ENCODE measurements at places on chromosomes 7 and 10.

DNA sequence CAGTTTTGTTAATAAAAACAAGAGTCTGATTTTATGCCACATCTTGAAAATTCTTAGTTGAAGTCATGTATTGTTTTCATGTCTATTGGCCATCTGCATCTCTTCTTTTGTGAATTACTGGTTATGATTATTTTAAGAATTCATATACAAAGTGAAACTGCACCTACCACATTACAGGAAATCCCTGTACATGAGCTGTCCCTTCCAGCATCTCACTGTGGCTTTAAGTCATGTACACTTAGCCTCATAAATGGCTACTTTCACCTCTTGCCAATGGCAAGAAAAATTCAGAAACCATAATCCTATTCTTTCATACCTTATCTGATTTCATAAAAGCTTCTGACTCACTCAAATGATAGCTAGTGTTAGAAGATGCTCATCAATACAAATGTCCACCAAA lies 48.6 kb downstream of the CRTAC1 start:
- no peak for DNase-seq

- no peak for DNase-seq
These were observed 98.0 kb downstream of the SPAG6 start for GRCh38 chr10:22443175-22443901.

- DNase-seq, result no peak
These were observed 96.4 kb downstream of the COBL start for GRCh38 chr7:51220226-51220625.

DNA sequence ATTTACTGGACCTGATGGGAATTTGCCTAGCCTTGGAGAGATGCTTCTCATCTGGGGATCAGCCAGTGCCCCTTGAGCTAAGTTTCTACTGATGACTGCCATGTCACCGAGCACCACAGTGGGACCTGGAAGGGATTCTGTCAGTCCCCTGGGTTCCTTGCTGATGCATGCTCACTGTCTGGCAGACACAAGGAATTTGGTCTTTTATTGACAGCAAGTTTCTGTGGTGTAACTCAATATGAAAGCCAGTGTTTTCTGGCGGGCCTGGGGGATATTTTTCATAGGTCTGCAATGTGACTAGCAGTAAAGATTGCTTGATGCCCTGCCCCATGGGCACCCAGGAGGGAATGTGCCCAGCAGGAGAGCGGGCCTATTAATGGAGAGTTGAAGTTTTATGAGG lies 30.7 kb downstream of the MAP3K8 start:
- no peak for DNase-seq

GRCh38 chr7:20696803-20697333 lies 81.4 kb downstream of the ABCB5 start:
- no peak for DNase-seq

GRCh38 chr10:209357-209756 lies 74.1 kb downstream of the ZMYND11 start:
- DNase-seq, result no peak

DNA sequence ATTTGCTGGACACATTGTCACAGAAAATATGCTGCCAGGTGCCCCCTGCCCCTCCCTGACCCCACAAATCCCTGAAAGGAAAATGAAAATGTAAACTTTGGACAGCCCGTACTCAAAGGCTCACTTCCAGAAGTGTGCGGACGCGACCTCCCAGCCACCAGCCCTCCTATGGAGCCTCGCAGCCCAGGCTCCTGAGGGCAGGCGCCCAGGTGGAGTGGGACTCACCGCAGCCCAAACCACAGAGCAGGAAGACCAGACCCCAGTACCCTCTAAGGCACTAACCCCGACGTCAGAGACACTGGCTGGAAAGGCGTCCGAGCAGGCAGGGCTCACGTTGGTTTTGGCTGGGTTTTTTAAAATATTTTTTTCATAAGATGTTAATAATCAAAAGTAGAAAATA lies 57.3 kb downstream of the CSGALNACT2 start:
- no peak for DNase-seq

GRCh38 chr10:104707602-104708459 lies 66.7 kb downstream of the SORCS3 start:
- DNase-seq, result no peak

DNA sequence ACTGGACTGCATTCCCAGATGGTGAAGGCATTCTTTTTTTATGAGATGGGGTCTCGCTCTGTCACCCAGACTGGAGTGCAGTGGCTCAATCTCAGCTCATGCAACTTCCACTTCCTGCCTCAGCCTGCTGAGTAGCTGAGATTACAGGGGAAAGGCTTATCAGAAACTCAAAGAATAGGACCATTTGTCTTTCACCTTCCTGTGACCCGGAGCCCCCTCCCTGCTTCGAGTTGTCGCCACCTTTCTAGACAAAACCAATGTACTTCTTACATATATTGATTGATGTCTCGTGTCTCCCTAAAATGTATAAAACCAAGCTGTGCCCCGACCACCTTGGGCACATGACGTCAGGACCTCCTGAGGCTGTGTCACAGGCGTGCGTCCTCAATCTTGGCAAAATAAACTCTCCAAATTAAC lies 1.8 kb upstream of the METTL27 start:
- no peak for DNase-seq

DNA sequence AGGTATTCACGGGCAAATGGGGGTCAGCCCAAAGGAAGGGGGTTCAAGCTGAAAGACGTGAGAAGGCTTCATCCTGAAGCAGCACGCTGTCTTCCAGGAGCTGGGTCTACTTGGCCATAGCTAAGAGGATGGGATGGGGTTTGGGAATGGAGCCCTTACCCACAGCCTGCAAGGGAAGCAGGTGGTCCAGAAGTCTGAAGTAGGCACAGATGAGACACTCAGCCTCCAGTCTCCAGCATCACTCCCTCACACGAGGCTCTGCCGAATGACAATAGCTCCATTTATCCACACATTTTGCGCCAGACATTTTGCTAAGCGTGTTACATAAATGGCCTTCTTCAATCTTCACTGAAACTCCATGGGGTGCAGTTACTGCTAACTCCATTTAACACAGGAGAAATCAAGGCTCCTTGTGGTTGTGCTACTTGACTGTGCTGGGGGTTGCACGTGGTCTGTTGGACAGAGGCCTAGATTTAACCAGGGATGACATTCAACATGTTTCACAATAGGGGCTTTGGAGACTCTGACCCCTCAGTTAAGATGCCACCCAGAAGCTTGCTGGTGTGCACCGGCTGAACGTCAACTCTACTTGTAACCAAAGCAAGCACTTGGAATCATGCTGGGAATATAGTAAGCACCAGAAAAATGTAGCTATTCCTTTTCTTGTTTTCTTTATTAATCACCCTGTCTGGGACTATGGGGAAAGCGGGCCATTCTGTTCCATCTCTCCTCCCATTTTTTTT lies 85.3 kb downstream of the FAM241B start:
- DNase-seq, result no peak

DNA sequence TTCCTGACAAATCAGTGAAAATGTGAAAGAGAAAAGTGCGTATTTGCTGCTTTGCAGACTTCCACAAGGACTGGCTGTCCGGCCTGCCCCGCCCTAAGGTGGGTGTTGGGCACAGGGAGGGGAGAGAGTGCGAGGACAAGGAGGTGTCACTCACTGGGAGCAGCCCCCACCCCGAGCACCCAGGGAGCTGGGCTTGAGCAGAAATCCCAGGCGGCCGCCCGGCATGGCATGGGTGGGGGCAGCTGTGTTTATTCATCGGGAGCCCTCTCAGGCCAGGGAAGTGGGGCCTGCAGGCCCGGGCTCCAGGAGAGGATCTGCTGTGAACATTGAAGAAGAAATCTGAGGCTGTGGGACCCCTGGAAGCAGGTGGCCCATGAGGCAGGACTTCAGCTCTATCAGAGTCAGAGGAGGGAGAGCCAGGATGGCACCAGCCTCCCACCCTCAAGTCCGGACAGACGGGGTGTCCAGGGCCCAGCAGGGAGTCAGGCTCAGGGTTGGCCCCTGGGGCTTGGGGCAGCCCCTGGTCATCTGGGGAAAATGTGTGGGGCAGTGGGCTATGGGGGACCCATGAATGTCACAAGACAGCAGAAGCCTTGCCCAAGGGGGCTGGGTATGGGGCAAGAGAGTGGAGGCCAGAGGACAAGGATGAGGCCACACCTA lies 164.4 kb upstream of the PPP2R2D start:
- no peak for DNase-seq

DNA sequence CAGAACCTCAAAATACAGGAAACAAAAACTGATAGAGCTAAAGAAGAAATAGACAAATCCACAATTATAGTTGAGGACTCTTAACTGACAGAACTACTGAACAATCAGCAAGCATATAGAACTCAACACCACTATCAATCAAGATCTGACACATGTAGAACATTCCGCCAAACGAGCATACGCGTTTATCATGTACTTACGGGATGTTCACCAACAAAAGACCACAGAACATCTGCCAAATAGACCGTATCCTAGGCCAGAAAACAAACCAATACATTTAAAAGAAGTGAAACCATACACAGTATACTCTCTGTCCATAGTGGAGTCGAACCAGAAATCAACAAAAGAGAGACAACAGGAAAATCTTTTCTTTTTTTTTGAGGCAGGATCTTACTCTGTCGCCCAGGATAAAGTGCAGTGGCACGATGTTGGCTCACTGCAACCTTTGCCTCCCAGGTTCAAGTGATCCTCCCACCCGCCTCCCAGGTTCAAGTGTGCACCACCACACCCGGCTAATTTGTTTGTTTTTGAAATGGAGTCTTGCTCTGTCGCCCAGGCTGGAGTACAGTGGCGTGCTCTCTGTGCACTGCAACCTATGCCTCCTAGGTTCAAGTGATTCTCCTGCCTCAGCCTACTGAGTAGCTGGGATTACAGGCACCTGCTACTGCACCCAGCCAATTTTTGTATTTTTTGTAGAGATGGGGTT lies 5.1 kb downstream of the GNA12 start:
- DNase-seq, result no peak

GRCh38 chr7:147071536-147071935 lies 954.9 kb downstream of the CNTNAP2 start:
- no peak for DNase-seq

DNA sequence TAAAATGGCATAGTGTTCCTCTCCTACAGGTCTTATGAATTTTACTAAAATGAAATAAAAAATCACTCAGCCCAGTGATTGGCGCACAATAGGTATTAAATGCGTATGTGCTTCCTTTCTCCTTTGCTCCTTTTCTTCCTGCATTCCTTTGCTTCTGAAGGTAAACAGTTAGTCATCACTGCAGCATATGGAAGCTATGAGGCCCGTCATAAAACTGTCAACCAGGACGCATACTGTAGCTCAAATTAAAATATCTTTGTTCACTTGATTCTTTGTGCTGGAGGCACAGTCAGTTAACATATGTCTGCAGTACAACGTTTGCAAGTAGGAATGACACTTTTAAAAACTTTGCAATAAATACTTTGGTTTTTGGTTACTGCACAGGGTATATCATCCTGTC lies 374.7 kb downstream of the TCERG1L start:
- DNase-seq, result no peak

- no peak for DNase-seq
These were observed 44.6 kb upstream of the TES start for GRCh38 chr7:116165717-116166116.

- no peak for DNase-seq
These were observed 8.8 kb downstream of the ADAP1 start for GRCh38 chr7:945556-946255.

DNA sequence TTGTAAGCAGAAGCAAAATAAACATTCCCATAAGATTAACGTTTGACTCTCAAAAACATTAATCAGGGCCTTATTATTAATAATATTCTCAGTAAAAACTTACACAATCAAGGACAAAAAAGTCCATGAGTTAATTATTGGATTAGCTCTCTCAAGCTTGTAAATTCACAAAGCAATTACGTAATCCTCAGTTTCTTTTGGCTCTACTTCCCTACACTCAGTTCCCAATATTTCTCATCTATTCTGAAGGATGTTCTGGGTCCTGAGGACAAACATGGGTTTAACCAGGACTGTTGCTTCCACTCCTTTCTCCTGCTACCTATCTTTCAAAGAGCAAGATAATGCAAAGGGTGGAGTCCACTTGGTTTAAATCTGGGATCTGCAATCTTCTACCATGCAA lies 15.1 kb downstream of the FBXL13 start:
- DNase-seq, result no peak

GRCh38 chr10:3166496-3167290 lies 5.9 kb downstream of the PITRM1 start:
- no peak for DNase-seq

GRCh38 chr10:48725708-48726107 lies 41.0 kb downstream of the WDFY4 start:
- no peak for DNase-seq

- no peak for DNase-seq
These were observed 50.9 kb downstream of the EBF3 start for GRCh38 chr10:129912986-129913695.

DNA sequence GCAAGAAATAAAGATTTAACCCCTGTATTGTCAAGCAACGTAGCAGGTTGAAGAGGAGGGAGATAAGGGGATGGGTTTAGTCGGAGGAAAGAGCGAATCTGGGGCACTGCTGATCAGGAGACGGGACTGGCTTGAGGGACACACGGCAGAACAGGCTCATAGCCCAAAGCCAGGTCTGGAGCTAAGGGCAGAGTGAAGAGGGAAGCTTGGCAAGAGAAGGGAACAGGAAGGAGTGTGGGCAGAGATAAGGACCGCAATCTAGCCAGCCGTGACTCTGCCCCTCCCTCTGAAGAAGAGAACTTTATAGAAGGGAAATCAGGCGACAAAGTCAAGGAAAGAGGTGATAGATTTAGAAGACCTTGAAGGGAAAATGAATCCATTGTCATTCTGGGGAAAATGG lies 67.6 kb downstream of the CAV1 start:
- DNase-seq, result no peak

DNA sequence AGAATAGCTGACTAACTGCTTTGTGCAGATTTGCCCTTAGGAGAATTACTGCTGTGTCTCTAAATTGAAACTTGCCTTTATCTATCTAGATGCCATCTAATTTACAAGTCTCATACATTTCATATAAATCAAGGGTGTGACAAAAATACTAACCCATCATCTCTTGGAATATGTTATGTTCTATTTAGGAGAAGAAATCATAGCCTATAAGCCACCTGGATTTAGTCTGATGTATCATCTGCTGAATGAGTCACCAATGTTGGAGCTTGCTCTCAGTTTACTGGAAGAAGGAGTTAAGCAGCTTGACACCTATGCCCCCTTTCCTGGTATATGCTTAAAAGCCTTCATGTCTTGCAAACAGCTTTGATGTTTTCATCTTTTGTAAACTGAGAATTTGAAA lies 43.5 kb downstream of the NUP205 start:
- no peak for DNase-seq

- no peak for DNase-seq
These were observed 64.8 kb downstream of the SORBS1 start for GRCh38 chr10:95496246-95496911.

- DNase-seq, result no peak
These were observed 118.8 kb downstream of the NRP1 start for GRCh38 chr10:33215635-33216034.

- DNase-seq, result no peak
These were observed 112.6 kb downstream of the RNF32 start for GRCh38 chr7:156753229-156753560.
